ENCODE measurements at places on chromosomes 2 and 18.

GRCh38 chr2:140186313-140186712, 1406.1 kb upstream of the NXPH2 start:
- no peak for DNase-seq

GRCh38 chr2:15389326-15389700, 171.8 kb downstream of the NBAS start:
- DNase-seq = no peak

DNA sequence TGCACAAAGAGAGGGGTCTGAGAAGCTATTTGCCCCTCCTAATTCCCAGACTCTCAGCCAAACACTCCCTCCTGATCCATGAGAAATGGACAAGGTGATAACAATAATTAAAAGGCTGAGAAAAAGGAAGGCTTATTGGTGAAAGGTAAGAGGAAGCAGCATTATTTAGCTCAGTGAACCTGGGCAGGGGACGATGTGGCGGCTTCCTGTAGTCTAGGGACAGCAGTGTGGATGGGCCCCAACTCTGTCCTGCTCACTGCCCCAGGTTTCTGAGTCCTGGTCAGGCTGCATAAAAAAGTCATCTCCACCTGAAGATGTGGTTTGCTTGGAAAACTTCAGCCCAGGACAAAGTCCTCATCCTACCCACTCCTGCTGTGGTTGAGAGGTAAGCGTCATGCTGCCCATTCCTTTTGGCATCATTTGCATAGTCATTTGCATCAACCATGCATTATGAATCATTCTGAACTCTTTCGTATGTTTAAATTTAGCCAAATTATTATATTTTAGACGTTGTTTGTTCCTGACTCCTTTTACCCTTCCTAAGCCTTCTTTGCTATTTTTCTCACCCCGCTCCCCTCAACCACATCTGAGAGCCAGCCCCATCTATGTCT, 126.8 kb downstream of the CLIP4 start:
- DNase-seq = no peak

DNA sequence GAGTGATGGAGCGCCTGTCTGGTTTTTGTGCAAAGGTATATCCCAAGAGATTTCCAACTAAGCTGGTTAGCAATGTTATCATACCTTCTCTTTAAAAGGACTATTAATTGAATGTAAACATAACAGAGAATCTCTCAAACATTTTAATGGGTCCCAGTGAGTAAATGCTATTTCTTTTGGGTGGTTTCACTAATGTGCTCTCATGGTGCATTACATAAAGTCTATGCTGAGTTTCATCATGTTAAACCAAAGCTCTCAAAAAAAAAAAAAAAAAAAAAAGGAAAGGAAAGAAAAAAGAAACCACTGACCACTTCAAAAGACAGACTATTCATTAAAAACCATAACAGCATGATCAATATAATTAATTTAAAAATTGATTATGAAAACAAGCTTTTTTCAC, 119.1 kb upstream of the SCN1A start:
- DNase-seq = no peak

DNA sequence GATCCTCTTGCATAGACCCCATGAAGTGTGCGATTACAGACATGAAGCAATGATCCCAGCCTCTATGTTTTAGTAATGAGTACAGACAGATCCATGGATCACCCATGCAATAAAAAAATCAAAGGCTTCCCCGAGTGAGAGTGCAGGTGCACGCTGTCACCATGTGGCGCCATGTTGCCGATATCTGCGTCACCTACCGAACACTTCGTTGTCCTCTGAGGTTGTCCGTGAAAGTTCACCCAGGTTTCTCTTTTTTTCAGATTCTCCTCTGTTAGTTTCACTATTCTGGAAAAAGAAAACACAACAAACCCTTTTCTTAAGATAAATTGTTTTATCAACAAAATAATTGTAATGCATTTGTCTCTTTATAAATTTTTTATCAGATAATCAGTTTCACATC, 66.5 kb downstream of the MBP start:
- DNase-seq = no peak

DNA sequence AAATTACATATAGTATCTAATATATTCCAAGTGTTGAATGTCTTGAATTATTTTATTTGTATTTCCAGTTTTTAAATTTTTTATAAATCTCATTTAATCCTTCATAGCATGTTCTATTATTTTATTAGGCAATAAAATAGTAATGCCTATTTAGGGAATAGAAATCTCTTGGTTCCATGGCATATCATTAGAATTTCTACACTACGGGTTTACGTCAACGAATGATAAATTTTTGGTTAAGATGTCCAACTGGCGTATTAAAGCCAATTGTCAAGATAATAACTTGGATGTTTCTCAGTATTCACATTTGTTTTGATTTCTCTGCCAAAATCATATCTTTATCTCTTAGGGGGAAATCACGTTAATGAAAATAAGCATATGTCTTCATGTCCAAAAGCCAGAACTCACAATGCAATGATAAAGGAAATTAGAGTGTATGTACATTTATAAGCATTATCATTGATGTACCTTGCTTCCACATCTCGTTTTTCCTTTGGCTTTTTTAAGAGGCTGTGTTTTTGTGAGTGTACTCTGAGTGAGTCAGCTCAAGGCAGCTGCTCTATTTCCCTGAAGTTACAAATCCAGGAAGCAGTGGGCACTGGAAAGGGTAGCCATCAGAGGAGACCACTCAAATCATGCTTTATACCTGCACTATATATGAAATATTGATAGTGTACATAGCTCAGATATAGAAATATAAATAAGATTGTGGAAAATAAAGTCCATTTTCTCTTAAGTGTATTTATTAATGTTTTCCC, 115.8 kb upstream of the PDE1A start:
- no peak for DNase-seq

GRCh38 chr2:110674620-110675555, 3.0 kb downstream of the BUB1 start:
- no peak for DNase-seq

- no peak for DNase-seq
Observed at GRCh38 chr2:191180276-191180675, 29.5 kb upstream of the STAT4 start.

GRCh38 chr2:162221064-162221463, 22.2 kb downstream of the FAP start:
- no peak for DNase-seq

- DNase-seq = no peak
Observed at GRCh38 chr2:216274194-216274840, 98.0 kb downstream of the MARCHF4 start.

- no peak for DNase-seq
Observed at GRCh38 chr2:144146076-144146475, 373.8 kb downstream of the ZEB2 start.

GRCh38 chr2:163701399-163702195, 34.2 kb downstream of the FIGN start:
- DNase-seq = no peak
